ENCODE measurements at places on chromosomes 7 and 10. TPM values are rescaled to one million over a fixed set of nuclear protein-coding genes. Genes with fewer than 3 reads are reported as not detected.
A peak's percentile ranks its signal among the peaks of the same experiment; 100 is the strongest.

DNA sequence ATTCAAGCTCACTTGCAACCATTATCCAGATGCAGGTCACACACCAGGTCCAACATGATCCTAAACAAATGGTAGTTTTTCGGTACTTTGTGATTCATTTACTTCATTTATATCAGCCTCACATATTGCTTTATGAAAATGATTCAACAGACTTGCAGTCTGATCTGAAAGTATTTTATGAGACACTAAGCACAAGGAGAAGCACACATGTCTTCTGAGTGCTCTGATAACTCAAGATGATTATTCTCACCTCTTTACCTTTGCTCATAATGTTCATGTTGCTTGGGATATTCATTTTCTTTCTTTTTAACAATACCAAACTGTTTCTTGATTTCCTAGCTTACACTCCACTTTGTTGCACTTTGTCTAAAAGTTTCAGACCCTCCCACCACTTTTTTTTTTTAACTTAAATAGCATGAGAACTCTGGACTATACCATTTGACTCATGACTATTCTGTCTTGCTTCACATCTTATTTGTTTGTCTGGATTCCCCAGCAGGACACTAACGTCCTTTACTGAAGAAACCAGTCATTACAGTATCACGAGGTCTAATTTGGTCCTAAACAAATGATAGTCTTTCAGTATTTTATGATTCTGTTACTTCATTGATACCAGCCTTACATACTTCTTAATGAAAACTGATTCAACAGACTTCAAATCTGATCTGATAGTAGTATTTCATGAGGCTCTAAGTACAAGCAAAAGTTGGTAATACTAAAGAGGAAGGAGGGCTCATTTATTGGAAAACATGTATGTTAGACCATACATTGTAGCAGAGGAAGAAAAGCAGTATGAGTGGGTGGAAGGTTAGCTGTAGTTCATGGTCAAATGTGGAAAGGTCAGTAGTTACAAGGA, 171.8 kb upstream of the AHR start:
- no peak for DNase-seq

Gene RSPH10B2
- 0.11 TPM for total RNA-seq

- DNase-seq, result no peak
Measured at GRCh38 chr7:2644562-2645273, 12.9 kb downstream of the TTYH3 start.

DNA sequence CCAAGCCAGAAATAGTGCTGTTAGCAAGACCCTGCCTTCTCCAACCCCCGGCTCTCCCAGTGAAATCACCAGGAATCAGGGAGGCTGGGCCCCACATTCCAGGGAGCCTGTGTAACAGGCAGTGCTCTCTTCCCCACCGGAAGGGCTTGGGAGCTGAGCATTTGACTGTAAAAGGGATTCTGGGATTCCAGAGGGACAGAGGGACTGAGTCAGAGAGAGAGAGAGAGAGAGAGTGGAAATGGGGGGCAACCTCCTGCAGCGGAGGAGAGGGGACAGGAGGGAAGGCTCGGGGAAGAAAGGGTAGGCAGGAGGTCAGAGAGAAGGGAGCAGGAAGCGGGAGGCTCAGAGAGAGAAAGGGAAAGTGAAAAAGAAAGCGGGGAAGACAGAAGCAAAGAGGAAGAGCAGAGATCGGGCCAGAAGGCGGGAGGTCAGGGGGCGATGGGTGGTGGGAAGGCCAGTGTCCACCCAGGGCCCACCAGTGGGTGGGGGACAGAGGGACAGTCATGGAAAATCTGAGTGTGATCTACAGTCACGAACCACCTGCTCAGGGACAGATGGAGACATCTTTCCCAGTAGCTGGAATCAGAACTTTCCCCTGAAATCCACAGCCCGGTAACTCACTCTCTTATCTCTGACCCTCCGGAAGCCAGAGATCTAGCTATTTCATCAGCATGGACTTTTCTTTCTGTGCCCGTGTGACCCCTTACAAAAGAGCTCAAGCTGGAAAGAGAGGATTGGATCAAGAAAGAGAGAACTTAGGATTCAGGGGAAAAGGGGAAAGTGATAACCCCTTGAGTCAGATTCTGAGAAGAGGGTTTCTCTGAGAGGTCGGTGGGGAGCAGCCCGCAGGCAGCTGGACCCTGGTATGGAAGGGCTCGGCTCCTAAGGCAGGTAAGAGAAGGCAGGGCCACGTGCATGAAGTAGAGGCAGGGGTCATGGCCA, 4.6 kb upstream of the SERPINE1 start:
- DNase-seq, result peak; percentile 64

DNA sequence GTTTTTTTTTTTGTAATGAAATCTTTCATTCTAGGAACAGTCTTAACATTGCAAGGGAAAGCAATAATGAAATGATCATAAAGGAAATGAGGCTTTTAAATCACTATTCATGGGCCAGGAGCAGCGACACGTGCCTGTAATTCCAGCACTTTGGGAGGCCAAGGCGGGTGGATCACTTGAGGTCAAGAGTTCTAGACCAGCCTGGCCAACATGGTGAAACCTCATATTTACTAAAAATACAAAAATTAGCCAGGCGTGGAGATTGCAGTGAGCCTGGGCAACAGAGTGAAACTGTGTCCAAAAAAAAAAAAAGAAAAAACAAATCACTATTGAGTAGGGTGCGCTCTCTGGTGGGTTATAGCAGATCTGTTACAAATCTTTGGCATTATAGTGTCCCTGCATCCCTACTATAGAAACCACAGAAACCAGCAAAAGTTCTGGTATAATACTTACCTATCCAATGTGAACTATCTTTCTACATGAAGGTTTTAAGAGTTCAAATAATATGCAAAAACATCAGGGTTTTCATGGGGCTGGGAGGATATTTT, 72.1 kb downstream of the GLI3 start:
- no peak for DNase-seq

Gene LRRTM3
- not detected for total RNA-seq
